Stimulated activated CD4-positive, alpha-beta T cell treated with anti-CD3 and anti-CD28 coated beads, TNF-alpha, amount 100 ng/mL, for 4 hours (primary cell): ENCODE measurements at places on chromosomes 5 and 9.
A peak's percentile ranks its signal among the peaks of the same experiment; 100 is the strongest.

- no peak for DNase-seq
These were observed 586 bp downstream of the OR13C9 start for GRCh38 chr9:104617418-104617817.

- DNase-seq, result no peak
These were observed 117.9 kb downstream of the NXNL2 start for GRCh38 chr9:88652876-88653275.

DNA sequence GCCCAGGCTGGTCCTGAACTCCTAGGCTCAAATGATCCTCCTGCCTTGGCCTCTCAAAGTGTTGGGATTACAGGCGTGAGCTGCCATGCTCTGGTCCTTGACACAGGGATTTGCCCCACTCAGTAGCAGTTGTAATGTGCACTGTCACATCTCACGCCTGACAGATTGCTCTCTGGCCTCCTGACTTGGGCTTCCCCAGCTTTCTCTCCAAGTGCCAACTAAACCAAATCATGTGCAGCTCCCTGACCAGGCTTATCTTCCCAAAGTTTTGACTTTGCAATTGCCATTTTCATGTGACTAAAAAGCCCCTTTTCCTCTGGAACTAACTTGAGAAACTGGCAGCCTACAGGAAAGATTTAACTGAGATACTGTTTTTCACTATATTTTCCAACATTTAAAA is 10.7 kb downstream of the RPL26L1 start:
- no peak for DNase-seq

DNA sequence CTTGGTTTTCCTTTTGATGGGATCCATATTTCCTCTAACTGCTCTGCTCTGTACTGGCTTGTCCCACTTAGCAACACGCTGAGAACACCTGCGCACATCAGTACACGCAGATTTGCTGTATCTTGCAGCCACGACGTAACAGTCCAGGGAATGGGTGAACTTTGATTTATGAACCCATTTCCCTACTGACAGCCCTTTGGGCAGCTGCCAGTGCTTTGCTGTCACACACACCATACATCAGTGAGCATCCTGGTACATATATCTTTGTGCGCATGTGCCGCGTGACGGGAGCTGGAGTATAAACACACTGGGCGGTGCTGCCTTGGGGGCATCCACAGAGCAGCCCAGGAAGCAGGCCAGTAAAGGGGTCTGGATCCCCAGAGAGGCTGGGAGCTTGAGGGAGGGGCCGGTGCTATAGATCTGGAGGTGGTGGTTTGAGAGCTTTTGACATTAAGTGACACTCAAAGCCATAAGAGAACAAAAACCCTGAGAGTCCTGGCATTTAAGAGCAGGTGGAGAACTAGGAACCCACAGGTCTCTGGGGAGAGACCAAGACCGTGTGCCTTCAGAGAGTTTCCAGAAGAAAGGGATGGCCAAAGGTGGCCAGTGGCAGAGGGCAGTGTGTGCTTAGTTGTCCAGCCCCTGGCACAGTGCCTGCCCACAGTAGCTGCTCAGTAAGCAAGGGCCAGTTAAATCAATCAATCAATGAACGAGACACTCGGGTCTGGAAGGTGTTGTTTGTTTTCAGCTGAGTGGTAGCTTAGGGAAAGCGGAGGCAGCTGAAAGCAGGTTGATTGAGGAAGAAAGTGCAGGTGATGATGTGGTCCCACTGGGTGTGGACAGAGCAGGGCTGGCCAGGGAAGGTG is 53.7 kb downstream of the LMX1B start:
- DNase-seq, result no peak

- peak; percentile 38 for DNase-seq
These were observed 90.2 kb downstream of the HACD4 start for GRCh38 chr9:20941174-20941690.

DNA sequence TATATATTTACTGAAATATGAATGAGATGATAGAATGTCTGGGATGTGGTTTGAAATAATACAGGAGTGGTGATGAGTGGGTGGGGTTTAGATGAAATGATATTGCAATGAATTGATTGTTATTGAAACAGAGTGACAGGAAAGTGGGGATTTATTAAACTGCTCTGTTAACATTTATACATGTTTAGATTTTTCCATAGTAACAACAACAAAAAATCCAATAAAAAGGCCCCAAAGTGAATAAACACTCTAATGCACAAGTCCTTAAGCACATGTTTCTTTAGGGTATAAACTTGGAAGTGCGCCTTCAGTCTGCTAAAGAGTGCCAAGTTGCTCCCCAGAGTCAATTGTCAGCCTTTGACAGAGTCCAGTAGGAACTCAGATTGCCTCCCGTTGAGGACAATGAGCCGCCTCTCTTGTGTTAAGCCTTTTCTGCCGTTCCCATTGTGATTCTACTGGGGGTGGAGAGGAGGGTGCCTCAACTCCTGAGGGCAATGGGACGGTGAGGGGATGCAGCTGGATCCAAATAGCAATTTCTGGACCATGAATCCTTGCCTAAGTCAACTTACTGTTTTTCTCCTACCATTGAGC is 112.3 kb downstream of the SLC28A3 start:
- DNase-seq, result no peak

GRCh38 chr5:39503155-39503554 is 78.4 kb upstream of the DAB2 start:
- DNase-seq, result no peak

DNA sequence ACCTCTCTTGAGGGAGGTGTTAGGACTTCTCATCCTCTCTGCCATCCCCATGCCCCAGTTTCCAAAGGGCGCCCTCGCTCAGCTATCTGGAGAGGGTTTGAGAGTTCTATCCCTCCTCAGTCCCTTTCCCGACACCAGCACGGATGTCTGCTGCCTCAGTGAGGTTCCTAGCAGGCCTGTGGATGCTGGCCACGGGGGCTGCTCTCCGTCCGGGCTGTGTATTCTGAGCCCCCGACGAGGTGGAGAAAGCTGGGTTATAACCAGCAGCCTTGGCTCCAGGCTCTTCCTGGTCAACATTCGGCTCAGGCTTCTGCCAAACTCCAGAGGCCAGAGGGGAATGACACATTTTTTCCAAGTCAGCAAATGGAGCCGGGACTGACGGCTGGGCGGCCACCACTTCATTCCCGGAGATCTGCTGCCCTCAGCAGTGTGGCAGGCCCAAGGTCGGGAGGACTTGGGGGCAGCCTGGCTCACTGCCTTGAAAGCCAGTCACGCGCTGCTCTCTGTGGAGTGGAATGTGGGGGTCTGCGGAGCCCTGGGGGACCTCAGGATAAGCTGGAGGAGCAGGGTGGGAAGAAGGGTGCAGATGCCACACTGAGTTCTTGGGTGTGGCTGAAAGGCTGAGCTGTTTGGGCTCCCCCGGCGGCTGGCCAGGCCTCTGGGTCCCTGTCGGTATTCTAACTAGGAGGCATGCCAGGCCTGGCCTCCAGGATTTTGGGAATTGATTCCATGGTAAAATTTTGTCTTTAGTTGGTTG is 27.4 kb downstream of the PTPA start:
- no peak for DNase-seq

- no peak for DNase-seq
These were observed 159.2 kb upstream of the GNA14 start for GRCh38 chr9:77807281-77807683.

DNA sequence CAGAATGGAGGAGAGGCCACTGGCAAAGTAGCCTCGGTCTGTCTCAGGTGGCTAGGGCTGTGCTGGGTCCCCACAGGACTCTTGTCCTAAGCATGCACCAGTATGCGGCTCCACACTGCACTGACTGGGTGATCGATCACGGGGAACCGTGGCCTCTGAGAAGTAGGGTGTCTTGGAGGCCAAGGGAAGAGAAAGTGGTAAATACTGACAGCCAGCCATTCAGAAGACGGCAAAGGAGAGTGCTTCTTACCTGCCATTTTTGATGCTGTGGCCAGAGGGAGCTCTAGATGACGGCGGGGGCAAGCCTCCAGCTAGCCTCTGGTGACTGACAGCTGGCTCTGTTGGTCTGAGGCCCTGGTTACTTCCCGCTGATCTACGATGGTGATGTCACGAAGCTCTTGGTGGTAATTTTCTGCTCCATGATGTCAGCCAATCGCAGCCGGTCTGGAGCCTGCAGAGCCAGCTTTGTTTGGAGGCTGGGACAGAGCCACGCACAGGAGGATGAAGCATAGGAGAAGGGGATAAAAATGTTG is 40.4 kb upstream of the GADD45G start:
- no peak for DNase-seq

- no peak for DNase-seq
These were observed 22.2 kb upstream of the MGAT1 start for GRCh38 chr5:180824630-180825476.

DNA sequence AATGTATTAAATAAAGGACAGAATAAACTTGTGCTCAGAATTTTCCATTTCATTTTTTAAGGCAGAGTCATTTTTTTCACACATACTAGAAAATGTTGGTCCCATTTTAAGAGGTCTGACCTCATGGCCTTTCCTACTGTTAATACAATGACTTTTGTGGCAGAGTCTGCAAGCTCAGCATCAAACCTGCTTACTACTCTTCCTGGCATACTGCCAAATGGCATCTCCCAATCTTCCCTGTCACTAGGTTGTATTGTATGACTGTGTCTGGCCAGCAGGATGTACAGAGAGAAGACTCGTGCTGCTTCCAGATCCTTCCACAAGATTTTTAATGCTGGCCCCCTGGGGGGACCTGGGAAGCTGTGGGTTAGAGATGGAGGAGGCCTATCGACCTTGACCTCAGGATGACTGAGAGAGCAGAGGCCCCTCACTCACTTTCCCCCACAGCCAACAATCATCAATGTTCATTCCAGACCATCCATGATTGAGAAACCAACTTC is 64.7 kb downstream of the BARX1 start:
- no peak for DNase-seq

GRCh38 chr5:38716516-38716915 is 129.3 kb upstream of the OSMR start:
- DNase-seq, result no peak

- DNase-seq, result no peak
These were observed 9.4 kb upstream of the BOD1 start for GRCh38 chr5:173625673-173626504.

GRCh38 chr9:96874947-96875460 is 20.7 kb upstream of the ZNF782 start:
- DNase-seq, result no peak

DNA sequence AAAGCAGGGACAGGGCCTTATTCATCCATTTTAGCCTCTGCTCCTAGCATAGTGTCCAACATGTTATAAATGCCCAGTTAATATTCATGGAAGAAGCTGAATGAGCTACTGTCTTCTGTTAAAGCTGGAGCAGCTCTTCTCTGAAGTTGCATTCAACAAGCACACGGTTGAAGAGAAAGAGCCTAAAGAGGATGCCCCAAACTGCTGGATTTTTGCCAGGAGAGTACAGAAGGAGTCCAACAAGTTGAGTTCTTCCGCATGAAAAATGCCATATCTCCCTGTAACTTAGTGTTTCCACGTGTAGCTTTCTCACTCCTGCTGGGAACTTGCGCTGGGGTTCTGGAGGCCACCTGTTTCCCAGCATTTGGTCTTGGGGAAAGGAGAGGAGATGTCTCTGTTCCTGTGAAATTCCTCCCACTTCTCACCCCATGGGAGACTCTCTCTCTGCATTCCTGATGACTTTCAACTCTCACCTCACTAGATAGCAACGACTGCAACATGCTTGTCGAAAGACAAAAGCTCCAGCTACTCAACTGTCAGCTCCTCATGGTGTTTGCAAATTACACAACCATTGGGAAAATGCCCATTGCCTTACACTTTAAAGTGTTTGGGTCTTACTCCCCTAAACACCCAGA is 122.8 kb downstream of the KIF4B start:
- no peak for DNase-seq

DNA sequence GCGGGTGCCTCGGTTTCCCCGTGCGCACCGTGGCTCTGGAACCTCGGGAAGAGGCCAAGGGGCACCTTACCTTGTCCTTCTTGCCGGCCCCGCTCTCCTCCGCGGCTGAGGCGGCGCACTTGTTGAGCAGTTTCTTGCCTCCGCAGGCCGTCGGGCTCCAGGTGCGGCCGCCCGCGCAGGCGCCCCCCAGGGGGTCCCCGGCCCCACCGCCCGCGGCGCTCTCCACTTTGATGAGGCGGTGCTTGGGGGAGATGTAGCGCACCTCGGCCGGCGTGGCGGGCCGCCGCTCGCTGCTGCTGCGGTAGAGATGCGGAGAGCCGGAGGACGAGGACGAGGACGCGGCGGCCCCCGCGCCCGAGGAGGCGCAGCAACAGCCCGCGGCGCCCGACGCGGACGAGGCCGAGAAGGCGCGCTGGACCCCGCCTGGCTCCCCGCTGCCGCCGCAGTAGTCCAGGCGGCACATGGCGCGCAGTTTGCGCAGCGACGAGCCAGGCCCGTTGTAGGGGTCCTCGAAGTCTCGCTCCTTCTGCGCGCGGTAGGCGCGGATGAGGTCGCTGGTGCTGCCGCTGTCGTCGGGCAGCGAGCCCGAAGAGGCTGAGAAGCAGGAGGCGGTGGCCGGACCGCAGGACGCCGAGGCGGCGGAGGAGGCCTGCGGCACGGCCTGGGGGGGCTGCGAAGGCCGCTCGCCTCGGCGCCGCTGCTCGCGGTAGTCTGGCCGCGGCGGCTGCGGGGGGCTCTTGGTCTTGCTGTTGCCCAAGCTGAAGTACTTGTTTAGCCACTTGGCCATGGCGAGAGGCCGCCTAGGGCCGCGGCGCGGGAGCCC is 957 bp downstream of the SHB start:
- DNase-seq, result no peak

GRCh38 chr5:14296533-14297331 is 153.6 kb downstream of the TRIO start:
- DNase-seq, result no peak

GRCh38 chr5:55407059-55407684 is 99.4 kb downstream of the MTREX start:
- no peak for DNase-seq
